AG09319 (cell line): ENCODE measurements at places on chromosomes 1 and 21.

GRCh38 chr1:204584699-204585372 is 68.6 kb downstream of the MDM4 start:
- DNase-seq = no peak

- no peak for DNase-seq
Measured at GRCh38 chr1:194024659-194025058, 838.2 kb upstream of the B3GALT2 start.

DNA sequence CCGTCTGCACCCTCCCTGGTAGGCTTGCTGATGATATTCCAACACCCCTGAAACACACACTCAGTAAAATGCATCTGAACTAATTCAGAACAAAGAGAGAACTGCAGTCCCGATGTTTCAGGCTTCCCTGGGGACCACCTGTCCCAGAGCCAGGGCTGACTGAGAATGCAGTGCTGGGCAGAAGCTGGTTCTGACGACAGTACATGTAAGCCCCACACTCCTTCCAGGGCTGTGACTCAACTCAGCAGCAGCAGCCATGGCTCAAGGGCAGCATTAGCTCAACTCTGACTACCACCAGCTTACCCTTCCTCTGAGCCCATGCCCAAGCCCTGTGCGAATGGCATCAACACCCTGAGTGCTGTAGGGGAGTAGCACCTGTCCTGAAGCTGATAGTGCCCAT is 56.4 kb upstream of the SIPA1L2 start:
- DNase-seq = no peak

- no peak for DNase-seq
Measured at GRCh38 chr1:60965280-60965854, 117.0 kb upstream of the NFIA start.

DNA sequence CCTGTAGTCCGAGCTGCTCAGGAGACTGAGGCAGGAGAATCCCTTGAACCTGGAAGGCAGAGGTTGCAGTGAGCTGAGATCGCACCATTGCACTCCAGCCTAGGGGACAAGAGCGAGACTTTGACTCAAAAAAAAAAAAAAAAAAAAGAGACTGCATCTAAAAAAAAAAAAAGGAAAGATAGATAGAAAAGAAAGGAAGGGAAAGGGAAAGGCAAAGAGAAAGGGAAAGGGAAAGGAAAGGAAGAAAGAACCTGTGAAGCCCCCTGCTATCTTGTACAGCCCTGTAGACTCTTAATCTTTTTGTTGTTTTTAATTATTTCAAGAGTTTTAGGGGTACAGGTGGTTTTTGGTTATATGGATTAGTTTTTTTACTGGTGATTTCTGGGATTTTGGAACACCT is 46.0 kb upstream of the MUTYH start:
- DNase-seq = no peak

DNA sequence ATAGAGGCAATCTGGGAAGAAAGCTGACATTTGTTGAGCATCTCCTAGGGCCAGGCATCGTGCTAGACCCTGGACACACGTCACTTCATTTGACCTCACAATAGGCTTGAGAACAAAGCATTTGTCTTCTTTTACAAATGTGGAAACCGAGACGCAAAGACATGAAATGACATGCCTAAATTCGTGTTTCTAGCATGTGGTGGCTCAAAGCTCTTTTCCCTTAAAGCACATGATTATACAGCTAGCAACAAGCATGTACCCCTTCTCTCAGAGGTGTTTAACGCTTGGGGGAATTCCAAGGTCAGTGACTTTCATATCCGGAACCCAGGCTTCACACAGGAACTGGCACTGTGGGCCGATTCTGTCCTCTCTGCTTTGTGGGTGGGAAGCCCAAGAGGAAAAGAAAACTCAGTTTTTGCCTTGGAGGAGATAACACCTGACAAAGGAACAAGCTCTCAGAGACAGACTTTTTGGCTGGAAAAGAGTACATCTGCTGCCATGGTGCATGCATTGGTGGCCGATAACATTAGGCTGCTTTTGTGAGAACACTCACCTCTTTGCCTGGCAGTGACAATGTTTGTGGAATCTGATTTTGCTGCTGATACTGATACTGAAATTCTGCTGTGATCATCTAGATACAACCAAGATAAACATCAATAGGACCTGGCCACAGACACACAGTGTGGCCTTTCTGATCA is 15.4 kb upstream of the CD2 start:
- no peak for DNase-seq

DNA sequence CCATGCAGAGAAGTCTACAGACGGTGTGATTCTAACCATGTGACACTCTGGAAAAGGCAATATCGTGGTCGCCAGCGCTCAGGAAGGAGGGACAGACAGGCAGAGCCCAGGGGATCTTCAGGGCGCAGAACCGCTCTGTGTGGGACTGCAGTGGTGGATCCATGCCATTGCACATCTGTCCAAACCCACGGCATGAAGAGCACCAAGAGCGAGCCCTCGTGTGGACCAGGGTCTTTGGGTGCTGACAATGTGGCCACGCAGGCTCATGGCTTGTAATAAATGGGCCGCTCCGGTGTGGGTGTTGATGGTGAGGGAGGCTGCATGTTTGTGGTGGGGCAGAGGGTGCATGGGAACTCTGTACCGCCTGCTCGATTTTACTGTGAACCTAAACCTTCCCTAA is 25.3 kb upstream of the POFUT2 start:
- DNase-seq = no peak

DNA sequence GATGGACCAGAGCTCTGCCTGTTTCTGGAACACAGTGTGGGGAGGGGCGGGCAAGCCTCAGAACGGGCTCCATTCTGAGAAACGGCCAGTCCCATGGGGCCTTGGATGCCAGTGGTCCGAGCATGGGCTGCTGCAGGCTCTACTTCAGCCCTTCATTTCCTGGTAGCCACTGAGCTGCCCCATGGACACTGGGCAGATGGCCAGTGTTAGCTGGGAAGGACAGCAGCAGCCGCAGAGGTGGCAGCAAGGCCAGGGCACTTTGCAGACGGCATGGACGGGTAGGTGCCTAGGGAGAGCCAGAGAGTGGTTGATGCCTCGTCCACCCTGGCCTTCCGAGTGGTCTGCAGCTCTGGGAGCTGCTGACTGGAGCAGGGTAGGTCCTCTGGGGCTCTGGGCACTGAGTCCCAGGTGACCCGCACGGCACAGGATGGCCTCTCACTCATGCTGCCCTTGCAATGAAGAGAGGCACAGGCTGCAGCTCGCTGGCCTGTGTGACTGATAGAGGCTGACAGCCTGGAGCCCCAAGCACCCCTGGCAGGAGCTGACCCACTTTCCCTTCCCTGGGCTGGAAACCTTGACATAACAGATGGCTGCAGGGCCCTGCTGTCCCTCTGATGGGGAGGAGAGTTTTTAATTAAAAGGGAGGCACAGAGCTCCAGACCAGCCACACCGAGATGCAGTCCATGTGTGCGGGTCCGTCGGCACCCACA is 87.7 kb upstream of the COL6A1 start:
- DNase-seq = no peak

GRCh38 chr1:229075217-229075616 is 195.7 kb upstream of the RAB4A start:
- no peak for DNase-seq

- DNase-seq = no peak
Measured at GRCh38 chr1:212565571-212566305, 42.8 kb upstream of the ATF3 start.

GRCh38 chr1:32925403-32926162 is 24.4 kb upstream of the TMEM54 start:
- no peak for DNase-seq

- DNase-seq = no peak
Measured at GRCh38 chr1:7575041-7575400, 196.1 kb upstream of the VAMP3 start.

GRCh38 chr1:174008979-174009378 is 13.2 kb downstream of the RC3H1 start:
- DNase-seq = no peak

DNA sequence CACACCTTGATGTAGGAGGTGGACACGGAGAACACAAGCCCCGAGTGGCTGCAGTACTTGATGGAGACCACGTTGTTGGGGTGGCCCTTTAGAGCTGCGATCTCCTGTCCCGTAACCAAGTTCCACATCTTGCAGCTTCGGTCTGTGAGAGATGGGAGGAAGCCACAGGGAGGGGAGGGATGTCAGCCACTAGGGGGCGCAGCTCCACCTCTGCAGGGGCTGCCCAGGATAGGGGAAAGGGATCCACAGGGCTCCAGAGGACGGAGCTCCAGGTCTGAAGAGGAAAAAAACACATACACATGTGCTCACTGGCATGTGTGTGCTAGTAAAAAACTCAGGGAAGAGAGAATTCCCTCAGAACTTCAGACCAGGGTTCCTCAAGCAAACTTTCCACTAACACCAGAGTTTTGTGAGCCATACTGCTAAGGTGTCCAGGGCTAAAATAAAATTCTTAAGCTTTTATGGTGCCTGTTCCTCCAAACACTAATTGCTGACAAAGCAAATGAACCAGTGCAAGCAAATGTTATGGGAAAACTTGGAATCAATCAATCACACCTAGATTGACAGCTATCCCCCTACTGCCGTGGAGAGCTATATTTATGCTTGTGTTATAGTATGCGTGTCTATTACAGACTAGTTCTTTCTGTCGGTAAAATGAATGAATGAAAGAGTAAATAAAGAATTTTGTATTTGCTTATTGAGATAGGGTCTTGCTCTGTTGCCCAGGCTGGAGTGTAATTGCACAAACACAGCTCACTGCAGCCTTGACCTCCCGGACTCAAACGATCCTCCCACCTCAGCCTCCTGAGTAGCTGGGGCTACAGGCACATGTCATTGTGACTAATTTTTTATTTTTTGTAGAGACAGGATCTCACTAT is 43.7 kb downstream of the KIF21B start:
- no peak for DNase-seq

DNA sequence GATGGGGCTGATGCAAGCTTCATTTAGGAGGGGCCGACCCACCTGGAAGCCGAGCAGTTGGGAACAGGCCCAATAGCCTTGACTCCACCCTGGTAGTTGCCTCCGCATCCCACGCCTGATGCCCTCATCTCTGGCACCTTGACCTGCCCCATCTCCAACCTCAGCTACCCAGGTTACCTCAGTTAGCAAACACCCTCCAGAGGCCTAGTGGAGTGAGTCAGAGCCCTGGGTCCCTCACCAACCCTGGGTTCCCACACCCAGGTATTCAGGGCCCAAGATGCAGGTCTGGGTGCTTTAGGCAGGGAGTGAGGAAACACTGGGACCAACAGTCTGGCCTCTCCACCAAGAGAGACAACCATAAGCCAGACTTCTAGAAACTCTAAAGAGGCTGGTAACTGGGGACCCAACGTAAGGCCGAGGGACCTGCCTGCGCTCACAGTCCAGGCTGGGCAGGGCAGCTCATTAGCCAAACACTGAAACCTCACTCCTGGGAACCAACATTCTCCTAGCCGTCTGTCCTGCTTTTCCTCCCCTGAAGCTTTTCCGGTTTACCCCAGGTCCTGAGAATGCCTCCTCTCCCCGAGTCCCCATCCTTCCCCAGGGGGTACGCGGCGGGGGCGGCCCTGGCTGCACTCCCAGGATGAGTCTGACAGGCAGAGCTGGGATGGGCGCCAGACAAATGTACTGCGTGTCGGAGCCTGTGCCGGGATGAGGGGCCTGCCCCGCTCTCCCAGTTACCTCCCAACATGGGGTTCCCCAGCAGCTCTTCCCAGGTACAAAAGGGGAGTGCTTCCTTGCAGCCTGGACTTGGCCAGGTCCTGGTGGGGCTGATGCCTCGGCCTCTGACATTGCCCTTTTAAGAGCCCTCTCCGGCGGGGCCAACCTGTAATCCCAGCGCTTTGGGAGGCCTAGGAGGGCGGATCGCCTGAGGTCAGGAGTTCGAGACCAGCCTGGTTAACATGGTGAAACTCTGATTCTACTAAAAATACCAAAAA is 8.9 kb upstream of the CELSR2 start:
- no peak for DNase-seq

DNA sequence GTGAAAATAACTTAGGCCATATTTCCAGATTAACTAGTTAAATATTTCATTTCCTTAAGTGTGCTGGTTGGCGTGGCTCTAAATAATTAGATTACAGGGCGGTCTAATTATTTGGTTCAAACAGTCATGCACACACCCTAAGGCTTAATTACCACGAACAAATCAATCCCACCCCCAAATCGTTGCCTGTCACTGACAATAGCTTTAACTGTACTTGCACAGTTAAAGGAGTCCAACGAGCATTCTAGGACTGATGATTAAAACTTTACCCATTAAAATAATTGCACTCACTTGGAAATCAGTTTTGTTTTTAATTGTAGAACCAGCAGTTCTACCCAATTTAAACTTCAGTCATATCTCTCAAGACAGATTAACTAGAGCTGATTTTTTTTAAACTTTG is 1.5 kb upstream of the POU2F1 start:
- DNase-seq = no peak

GRCh38 chr1:177145106-177146070 is 19.1 kb downstream of the ASTN1 start:
- no peak for DNase-seq

GRCh38 chr1:21503706-21504377 is 5.4 kb upstream of the ALPL start:
- no peak for DNase-seq

DNA sequence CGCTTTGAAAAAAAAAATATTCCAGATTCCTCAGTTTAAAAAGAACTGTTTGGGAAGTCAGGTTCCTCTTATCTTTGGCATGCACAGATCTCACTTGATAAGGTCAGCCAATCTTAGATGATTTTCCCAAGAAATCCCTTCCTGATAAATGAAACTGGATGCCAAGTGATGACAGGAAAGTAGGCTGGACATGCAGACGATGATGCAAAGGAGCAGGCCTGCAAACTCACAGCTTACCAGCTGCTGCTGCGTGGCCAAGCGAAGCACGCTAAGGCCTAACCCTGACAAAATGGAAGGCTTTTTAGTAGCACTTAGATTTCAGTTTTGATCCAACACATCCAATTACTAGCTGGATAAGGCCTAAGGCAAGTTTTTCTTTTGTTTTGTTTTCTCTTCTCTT is 10.1 kb downstream of the TADA1 start:
- no peak for DNase-seq

- no peak for DNase-seq
Measured at GRCh38 chr21:17796037-17796403, 23.1 kb downstream of the C21orf91 start.

DNA sequence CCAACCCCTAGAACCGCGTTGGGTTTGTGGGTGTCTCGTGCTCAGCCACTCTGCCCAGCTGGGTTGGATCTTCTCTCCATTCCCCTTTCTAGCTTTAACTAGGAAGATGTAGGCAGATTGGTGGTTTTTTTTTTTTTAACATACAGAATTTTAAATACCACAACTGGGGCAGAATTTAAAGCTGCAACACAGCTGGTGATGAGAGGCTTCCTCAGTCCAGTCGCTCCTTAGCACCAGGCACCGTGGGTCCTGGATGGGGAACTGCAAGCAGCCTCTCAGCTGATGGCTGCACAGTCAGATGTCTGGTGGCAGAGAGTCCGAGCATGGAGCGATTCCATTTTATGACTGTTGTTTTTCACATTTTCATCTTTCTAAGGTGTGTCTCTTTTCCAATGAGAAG is 18.7 kb downstream of the TFF3 start:
- DNase-seq = no peak

DNA sequence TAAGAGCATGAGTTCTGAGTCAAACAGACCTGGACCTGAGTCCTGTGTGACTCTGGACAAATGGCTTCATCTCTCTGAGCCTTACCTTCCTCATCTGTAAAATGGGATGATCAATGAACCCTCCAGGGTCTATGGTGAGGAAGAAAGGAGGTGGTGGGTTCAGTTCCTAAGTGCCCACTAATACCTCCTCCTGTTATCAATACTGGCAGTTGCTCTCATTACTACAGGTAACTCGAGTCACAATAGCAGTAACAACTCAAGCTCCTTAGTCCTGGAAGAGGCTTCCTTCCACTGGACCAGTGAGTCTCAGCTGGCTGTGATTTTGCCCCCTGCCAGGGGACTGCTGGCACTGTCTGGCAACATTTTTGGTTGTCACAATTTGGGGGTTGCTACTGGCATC is 2.6 kb downstream of the PADI2 start:
- no peak for DNase-seq
